Epithelial cell of prostate (primary cell): ENCODE measurements at places on chromosomes 7 and 10.

- peak; percentile 86 for DNase-seq
Observed at GRCh38 chr10:96502561-96503282, 11.0 kb downstream of the TLL2 start.

DNA sequence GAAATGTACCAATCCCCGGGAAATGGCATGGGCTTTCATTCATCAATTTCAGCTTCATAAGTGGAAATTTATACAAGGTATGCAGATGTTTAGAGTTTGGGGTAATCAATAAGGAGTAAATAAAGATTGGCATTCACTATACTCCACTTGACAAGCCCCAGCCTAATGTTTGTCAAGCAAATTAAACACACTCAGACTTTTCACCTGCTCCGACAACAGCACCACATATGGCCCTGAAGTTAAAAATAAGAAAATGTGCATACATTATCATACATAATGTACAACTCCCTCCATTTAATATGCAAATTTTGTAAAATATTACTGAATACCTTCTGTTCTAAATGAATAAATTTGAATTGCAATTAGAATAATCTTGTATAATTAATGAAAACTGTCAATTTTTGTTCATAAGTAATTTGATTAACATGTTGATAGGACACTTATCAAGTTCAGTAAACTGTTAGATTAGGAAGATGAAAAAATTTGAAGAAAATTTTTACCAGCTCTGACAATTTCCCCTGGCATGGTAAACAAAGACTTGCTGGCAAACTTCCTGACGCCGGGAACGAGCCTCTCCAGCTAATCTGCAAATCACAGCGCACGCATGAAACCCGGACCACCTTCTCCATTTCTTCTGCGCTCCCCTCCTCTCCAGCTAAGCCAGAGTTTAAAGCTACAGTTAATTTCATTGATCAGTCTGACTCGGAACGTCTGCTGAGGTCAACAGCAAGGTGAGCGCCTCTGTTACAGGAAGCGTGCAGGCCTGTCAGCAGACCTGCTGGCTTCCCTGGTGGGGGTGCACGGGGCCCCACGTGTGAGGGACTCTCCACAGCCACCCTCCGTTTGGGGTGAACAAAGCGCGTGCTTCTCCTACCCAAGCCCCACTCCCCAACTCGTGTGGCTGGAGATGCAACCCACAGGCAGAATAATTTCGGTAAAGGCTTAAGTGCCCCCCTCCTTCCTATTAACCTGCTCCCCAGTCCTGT, 70.7 kb downstream of the EBF3 start:
- no peak for DNase-seq

DNA sequence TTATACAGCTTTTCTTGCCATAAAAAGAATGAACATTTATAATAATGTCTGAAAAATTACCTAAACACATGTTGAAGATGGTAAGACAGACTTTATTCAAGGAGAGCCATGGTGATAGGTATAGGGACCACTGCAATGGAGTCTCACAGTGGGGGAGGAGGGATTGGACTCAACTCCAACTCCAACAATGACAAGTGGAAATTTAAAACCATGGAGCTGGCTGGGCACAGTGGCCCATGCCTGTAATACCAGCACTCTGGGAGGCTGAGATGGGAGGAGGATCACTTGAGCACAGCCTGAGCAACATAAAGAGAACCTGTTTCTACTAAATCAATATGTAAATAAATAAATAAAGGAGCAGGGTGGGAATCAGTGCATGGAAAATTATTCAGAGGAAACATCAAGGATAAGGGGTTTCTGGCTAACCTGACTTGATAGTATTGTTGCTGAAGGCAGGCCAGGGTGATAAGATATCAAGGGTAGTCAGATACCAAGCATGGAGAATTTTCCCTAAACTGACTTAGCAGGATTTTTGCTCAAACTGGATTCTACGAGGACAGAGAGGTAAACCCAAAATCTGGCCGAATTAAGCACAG, 19.5 kb upstream of the MICU1 start:
- DNase-seq, result no peak

DNA sequence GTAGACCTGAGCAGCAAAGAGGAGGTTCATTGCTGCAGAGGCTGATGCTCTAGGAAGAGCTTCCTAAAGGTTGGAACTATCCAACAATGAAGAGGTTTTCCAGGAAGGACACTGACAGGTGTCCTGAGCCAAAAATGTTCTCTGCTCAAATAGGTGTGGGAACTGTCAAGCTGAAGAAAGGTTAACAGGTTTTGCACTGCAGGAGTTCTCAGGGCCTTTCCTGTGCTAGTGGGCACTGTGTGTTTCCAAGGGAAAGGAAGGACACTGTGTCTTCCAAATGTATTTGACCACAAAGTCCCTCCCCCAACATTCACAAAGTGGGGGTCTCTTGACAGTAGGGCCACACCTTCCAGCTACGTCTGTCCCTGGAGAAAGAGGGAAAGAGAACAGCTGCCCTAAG, 4.0 kb downstream of the ZCCHC24 start:
- DNase-seq, result no peak

DNA sequence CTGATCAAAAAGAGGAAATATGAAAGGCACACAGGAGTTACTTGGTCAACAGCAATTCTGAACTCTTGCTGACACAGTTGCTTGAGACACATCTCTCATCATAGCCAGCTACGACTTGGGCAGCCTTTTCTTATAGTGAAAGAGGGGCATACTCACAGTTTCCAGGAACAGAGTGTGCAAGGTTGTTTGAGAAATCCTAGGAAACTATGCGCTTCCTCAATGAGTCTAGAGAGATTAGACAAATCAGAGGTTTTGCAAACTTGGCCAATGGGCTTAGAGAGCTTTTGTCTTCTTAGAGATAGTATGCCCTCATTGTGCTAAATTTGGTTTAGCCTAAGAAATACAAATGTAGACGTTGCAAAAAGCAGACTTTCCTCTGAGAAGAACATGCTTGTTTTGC, 370.4 kb downstream of the HGF start:
- DNase-seq, result no peak

DNA sequence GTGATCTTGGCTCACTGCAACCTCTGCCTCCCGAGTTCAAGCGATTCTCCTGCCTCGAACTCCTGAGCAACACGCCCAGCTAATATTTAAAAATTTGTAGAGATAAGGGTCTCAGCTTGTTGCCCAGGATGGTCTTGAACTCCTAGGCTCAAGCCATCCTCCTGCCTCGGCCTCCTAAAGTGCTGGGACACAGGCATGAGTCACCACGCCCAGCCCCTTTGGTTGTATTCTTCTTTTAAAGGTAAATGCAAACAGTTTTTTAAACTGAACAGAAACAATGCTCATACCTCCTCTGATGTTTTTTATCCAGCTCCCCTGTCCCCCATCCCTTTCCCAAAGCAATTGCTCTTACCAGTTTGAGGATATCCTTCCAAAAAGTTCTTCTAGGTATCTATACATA, 79.5 kb upstream of the DUSP5 start:
- DNase-seq, result no peak
